ENCODE measurements at places on chromosomes 12 and 14.

GRCh38 chr14:92657457-92658142 lies 90.8 kb downstream of the LGMN start:
- no peak for DNase-seq

DNA sequence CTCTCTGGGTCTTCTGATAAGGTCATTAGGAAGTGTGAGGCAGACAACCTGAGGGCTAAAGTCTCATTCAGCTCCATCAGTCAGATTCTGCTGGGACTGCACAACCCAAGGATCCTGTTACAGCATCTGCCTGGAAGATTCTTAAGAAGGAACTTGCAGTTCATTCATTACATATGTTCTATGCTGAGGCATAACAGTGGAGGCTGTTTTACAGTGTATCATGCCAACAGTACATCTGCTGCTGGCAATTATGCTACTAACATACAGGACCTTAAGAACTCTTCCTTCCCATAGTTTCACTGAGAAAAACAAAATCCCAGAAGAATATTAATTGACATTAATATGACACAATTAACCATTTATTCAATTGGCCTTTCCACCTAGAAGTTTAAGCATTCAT lies 968.6 kb downstream of the DIO2 start:
- DNase-seq: no peak

GRCh38 chr14:33375786-33376185 lies 437.1 kb downstream of the NPAS3 start:
- no peak for DNase-seq

GRCh38 chr12:20453756-20454310 lies 85.5 kb downstream of the PDE3A start:
- DNase-seq: no peak

DNA sequence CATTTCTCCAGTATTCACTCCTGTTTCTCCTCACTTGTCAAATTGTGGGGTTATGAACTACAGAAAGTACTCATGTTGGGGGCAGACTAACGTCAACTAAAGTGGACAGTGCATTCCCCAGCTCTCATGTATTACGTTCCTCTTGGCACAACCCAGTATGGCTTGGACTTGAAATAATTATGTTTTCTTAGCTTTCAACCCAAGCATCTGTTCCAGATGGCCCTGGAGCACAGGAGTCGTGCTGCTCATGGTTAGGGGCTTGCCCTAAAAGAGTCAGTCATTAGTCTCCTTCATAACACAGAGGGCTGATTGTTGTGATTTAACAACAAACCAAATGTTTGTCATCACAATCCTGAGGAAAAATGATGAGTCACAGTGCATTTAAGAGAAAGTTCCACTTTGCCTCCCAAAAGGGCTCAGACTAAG lies 154.4 kb downstream of the RPAP3 start:
- no peak for DNase-seq

DNA sequence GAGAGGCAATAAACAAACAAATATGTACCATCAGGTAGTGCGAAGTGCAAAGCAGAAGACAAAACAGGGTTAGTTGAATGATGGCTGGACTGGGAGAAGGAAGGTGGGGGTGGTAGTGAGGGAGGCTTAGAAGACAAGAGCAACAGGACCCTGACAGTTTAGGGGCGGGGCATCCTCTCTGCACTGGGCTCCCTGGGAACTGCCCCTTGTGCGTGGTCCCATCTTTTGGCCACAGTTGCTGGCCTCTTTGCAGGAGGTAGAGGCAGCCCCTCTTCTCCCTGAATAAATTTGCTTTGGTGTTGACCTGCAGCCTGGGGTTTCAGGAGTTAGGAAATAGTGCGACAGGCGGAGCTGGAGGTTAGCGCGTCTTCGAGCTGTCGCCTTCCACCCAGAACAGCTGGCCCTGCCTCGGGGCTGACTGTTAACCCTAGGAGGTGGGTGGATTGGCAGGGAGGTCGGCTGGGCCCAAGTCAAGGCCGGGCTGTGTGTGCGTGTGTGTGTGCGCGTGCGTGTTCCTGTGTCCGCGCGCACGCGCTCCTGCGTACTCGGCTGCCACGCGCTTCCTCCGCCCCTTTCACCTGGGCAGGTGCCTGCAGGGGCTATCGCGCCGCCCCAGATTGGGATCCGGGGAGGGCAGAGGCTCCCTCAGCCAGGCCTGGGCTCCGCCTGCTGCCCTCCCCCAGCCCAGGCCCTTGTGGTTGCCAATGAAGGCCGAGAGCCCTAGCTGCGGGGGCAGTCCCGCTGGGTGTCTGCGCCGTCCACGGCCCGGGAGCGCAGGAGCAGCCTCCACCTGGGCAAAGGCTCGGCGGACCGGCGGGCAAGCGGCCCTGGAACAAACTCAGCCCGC lies 180.8 kb downstream of the ADCK1 start:
- DNase-seq: no peak

Data from activated naive CD4-positive, alpha-beta T cell treated with anti-CD3 and anti-CD28 coated beads, Interleukin-2, amount 50 U/mL, for 16 hours (primary cell).